Activated CD4-positive, alpha-beta T cell treated with anti-CD3 and anti-CD28 coated beads, Interleukin-2, amount 50 U/mL, for 48 hours (primary cell): ENCODE measurements at places on chromosomes 4 and X.

- peak; percentile 59 for DNase-seq
Observed at GRCh38 chr4:2931512-2932301, 31.5 kb downstream of the NOP14 start.

DNA sequence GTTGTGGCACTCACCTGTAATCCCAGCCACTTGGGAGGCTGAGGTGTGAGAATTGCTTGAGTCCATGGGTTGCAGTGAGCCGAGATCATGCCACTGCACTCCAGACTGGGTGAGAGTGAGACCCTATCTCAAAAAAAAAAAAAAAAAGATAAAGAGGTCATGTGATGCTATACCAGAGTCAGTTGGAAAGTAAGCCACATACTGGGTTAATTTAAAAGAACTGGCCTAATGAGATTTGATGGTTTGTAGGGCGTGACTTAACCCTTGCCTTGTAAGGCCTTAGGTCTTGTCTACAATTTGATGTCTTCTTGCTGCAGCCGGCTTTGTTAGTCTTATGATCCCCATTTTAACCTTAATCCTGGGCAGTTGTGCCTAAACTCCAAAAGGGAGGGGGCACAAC is 5.2 kb downstream of the MGST2 start:
- DNase-seq: no peak

- DNase-seq: no peak
Observed at GRCh38 chr4:80694171-80694570, 336.3 kb upstream of the BMP3 start.

GRCh38 chr4:22491939-22492338 is 23.9 kb downstream of the ADGRA3 start:
- DNase-seq: no peak

DNA sequence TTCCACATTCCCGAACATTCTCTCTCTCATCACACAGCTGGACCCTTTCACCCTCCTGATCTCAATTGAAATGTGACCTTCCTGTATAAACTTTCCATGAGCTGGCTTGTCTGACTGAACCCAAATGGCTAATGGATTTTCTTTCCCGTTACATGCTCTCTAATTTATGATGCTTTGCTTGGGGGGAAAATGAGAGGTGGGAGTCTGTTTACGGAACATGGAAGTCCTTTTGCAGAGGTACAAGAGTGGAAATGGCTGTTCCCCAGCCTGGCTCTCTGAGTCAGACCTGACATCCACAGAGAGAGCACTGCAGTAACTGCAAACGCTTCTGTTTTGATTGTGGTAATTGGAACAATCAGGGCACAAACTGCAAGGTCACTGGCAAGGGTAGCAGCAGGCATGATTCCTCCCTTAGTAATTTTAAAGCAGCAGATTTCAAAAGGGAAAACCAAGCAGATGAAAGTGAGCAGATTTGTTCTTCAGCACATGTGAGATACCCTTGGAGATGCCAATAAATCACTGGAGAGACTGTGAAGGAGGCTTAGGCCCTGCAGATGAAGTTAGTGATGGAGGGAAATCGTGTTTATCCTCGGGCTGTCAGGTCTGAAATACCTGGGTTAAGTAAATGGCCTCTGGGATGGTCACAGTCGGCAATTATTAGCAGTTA is 83.9 kb downstream of the SNCA start:
- DNase-seq: no peak

DNA sequence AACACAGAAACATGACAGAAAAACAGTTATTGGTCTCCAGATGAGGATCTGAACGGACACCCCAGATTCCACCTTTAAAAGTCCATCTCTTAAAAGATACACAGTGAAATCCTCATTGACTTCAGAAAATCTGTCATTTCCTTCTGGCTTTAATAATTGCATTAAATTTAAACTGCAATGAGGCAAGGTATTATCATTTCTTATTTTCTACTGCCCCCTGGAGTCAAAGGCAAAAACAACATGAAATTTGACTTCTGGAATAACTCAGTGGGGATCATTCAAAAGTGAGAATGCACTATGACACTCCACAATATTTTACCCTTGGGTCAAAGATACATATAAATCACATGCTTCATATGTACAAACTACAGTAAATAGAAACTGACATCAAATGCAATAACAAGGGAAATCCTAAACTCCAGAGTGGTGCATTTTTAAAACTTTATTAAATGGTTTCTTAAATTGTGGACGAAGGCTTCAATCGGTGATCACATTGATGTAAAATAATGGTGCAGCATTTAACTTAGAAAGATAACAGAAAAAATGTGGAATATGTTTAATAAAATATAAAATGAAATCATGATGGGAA is 56.4 kb upstream of the SPANXN1 start:
- no peak for DNase-seq

GRCh38 chr4:52107745-52108144 is 56.6 kb downstream of the SPATA18 start:
- no peak for DNase-seq

- no peak for DNase-seq
Observed at GRCh38 chr4:137823007-137823406, 290.7 kb upstream of the PCDH18 start.

GRCh38 chrX:48834383-48834709 is 1.1 kb downstream of the PCSK1N start:
- no peak for DNase-seq

GRCh38 chr4:176443117-176443516 is 123.4 kb downstream of the SPCS3 start:
- no peak for DNase-seq

GRCh38 chrX:104325213-104325585 is 70.5 kb upstream of the ESX1 start:
- DNase-seq: no peak
